Activated T-helper 1 cell treated with anti-CD3 and anti-CD28 coated beads, Interleukin-2, amount 50 U/mL, for 16 hours (primary cell): ENCODE measurements at places on chromosomes 2 and 18.

GRCh38 chr2:226383461-226383860 lies 416.2 kb downstream of the IRS1 start:
- no peak for DNase-seq

DNA sequence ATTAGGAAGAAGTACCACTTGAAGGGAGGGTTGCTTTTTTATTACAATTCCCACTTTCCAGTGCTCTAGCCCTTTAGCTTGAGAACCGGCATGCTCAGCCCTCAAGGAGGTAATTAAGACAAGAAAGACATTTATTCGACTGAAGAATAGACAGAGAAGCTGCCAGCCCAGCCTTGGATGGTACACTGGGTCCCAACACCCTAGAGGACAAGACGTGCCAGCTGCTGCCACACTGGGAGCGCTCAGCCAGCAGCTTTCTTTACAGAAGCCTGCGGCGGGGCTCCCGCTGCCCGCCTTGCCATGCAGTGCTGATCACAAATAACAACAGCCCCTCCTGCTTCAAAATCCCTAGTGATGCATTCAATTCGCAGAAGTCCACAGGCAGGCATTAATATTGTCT lies 746.3 kb upstream of the RAB6C start:
- no peak for DNase-seq

DNA sequence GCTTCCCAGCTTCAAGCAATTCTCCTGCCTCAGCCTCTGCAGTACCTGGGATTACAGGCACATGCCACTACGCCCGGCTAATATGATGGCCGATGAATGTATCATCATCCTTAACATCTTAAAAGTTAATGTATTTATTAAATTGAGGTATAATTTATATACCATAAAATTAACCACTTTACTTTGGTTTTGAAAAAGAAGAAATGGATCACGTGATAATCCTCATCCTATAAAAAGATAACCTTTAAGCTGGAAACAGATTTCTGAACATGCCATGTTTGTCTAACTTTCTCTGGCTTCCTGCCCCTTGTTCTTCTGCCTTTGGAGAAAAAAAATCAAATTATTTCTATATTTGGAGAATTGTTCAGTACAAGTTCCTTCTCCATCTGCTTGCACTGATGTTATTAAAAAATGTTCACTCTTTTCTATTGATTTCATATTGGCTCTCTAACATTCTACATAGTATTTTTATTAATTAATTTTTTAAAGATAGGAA lies 57.0 kb upstream of the ACTR3 start:
- no peak for DNase-seq

DNA sequence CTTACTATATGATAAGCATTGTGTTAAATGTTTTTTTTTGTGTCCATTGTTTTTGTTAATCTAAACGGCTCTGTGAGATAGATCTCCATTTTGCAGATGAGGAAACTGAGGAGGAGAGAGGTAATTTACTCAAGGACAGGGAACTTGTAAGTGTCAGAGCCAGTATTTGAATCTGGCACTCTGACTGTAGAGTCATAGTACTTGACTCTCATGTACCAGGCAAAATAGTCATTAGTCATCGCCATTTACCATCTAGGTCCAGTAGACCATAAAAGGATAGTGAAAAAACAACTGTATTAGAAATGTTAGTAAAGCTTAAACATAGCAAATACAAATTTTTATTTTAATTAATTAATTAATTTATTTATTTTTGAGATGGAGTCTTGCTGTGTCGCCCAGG lies 4.8 kb downstream of the PSMD14 start:
- no peak for DNase-seq

DNA sequence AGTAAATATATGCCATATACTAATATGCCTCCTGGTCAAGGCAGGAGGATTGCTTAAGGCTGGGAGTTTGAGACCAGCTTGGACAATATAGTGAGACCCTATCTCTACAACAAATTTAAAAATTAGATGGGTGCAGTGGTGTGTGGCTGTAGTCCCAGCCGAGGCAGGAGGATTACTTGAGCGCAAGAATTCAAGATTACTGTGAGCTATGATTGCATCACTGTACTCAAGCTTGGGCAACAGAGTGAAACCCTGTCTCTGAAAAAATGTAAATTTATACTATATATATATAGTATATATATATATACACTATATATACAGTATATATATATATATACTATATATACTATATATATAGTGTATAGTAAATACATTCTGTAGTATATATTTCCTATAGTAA lies 30.0 kb upstream of the NPC1 start:
- no peak for DNase-seq

DNA sequence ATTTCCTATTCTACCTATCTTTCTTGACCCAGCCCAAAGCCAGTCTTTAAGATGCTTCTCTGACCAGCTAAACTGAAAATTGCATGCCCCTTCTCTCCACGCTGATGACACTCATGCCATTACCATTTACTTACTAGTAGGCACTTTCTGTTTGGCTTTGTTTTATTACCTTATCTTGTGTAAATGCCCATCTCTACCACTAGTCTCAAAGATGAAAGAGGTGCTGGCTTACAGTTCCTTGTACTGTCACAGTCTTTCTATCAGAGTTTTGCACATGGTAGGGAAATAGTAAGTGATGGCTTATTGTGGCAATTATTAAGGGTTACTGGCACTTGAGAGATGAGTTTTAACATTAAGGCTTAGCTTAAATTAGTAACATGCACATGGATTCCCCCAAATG lies 352.1 kb downstream of the RBM43 start:
- DNase-seq, result no peak

DNA sequence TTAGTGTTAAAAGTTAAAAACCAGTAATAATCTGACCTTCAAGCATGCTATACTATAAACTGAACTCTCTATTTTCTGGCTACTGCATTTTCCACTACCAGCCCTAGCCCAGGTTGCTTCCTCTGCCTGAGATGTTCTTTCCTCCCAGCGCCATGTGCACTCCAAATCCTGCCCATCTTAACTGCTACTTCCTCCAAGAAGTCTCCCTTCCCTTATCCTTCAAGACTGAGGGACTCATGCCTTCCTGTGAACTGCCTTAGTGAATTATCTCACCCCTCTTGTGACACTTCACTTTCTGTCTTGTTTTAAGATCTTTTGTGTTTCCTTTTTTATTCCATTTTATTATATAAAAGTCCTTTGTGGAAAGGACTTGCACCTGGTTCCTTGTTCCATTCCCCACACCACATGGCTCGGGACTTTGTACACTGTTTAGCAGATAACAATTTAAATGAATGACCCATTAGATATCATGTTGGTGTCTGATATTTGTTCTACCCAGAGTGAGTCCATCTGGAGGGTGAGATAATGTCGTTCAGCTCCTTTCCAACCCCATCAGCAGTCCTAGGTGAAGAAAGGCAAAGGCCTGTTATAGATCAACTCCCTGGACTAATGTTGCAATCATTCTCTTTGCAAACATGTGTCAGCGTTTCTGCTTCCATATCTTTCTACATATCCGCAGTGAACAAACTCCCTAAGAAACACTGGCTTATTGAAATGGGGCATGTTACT lies 20.9 kb upstream of the AGFG1 start:
- no peak for DNase-seq

DNA sequence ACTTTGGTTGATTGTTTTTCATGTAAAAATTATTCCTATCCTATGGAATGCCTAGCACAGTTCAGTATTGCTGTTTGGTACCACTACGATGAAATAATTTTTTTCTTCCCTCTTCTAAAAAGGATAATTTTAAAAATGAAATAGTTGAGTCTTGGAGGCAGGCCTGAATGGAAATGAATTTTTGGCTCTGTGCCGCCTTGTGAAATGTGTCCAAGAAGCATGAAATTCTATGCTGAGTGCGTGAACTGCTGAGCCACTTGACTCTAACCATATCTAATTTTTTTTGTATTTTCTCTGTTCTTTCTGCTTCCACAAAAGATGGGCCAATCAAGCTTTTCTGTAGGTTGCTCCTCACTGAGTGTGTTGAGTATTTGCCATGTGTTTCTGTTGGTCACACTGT lies 95.0 kb downstream of the PRPF40A start:
- no peak for DNase-seq

DNA sequence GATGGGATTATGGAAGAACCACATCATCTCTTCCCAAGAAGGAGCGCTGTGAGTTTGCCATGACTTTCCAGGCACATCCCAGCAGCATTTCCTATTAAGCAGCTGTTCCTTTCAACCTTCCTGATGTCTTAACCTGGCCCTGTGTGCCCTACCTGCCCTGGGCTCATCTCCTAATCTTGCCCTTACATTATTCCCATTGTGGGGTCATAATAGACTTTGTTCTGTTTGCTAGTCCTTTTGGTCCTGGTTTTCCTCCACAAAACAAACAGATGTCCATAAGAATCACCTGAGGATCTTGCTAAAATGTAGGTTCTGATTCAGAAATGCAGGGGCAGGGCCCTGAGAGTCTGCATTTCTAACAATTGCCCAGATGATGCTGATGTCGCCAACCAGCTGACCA lies 38.6 kb upstream of the TANK start:
- DNase-seq, result no peak

- no peak for DNase-seq
Measured at GRCh38 chr2:118019821-118020220, 6.0 kb upstream of the CCDC93 start.

DNA sequence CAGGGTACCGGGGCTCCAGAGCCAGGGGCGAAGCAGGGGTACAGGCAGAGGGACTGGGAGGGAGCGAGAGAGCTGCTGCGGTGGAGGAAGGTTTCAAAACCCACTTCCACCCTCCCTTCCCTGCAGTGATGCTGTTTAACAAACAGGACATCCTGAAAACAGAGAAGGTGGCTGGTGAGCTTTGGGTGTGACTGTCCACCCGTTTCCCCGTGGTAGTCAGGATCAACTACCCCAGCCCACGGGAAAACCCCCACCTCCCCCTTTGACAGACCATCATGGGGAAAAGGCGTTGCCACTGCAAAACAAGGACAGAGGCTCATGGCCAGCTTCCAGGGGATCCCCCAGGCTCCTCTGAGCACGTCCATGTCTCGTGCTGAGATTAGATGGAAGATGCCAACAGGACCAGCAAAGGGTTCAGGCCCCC lies 12.9 kb downstream of the TMEM185B start:
- DNase-seq, result no peak

DNA sequence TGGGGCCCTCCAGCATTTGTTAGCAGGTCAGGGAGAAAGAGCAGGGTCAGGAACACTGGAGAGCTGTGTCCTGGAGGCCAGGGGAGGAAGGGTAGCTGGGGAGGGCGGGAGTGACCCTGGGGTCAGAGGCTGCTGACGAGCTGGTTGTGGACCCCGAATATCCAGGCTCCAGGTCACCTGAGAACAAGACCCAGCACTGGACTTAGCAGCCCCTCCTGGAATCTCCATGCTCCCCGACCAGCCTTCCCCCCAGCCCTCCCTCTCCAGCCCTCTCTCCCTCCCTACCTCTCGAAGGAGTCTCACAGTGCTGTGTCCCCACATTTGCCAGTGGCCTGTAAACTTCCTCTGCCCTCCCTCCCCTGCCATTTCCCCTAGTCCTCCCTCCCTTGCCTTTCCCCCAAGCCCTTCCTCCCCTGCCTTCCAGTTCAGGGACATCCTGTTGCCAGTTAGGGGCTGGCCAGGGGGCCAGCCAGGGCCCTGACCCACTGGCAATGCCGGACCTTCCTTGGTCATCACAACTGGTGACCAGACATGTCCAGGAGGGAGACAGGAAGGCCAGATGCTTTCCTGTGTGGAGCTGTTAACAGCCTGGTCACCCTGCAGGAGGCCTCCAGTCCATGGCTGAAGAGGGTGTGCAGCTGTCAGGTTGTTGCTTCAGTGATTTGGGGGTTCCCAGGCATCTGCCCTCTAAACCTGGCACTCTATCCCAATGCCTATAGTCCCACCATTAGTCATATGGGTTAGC lies 50.0 kb upstream of the FAHD2A start:
- DNase-seq, result no peak

- DNase-seq, result no peak
Measured at GRCh38 chr2:230998882-230999281, 3.0 kb downstream of the SPATA3 start.

GRCh38 chr2:11502740-11503292 lies 31.0 kb upstream of the GREB1 start:
- no peak for DNase-seq

- DNase-seq, result no peak
Measured at GRCh38 chr18:30970196-30970816, 72.2 kb downstream of the DSC3 start.

GRCh38 chr2:190528521-190529001 lies 6.0 kb downstream of the NEMP2 start:
- no peak for DNase-seq

DNA sequence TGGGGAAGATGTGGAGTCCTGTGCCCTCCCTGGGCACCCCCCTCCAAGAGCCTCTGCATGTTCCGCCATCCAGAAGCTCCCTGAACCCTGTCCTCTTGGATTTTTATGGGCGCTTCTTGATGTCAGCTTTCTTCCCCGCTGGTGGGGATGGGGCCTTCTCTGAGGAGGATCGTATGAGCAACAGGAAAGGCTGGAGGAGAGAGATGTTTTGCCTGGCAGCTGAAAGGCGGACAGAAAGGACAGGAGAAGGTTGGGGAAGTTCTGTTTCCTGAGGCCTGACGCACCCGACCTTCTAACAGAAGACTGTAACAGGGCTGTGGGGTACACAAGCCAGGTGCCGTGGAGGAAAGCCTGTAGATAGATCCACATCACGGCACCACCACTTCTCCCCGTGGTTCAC lies 238.8 kb downstream of the LDLRAD4 start:
- DNase-seq, result no peak

- no peak for DNase-seq
Measured at GRCh38 chr2:20429528-20429927, 17.3 kb upstream of the RHOB start.

DNA sequence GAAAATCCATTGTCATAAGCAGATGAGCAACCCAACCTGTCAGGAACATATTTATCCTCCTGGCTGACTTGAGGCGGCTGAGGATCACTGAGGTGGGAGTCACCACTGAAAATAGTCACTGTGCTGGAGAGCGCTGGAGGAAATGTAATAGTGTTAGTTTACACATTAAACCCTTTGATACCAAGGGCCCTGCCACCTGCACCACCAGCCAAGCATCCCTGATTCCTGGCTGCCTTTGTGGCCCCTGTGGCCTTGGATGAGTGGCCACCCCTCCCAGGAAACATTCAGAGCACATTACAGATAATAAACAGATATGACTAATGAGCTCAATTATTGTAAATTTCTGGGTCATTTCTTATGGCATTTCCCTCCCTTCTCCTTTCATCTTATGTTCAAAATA lies 105.9 kb downstream of the LYPD1 start:
- no peak for DNase-seq

GRCh38 chr2:120854766-120855530 lies 119.3 kb downstream of the GLI2 start:
- DNase-seq, result no peak

- DNase-seq, result no peak
Measured at GRCh38 chr2:36708041-36708741, 11.7 kb downstream of the VIT start.

DNA sequence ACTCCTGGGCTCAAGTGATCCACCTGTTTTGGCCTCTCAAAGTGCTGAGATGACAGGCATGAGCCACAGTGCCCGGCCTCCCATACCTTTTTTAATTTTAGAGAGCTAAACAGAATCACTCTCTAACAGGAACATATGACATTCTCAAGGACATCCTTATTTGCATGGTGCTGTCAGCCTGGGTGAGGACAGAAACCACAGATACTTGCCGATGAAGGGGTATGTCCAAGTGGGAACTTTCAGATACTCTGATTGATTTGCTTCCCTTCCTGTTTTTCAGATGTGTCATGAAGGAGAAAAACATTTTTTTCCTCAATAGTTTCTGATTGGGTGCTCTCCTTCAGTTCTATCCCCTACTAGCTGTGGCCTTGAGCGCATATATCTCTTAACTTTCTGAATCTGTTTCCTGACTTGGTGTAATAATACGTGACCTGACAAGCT lies 49.6 kb downstream of the MYO3B start:
- DNase-seq, result no peak
